NCI-H2029 (cell line): ENCODE measurements at places on chromosomes 11 and 22.
A peak's percentile ranks its signal among the peaks of the same experiment; 100 is the strongest.

GRCh38 chr11:75840522-75840921, 25.5 kb downstream of the UVRAG start:
- no peak for DNase-seq

DNA sequence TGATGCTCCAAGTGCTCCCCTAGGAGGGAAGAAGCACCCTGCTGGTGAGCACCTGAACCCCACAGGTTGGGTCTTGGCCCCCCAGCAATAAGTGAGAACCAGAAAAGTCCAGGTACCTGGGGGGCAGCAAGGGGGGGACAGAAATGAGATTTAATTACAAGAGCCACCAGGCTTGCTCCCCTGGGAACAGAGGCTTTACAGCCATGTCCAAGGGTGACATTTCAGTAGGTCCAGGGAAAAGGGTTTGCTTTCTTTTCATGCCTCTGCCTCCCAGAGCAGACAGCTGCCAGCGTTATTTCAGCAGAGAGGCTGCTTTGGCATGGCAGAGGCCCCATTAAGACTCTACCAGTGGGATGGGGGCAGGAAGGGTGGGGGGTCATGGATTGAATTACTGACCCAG, 437.7 kb downstream of the BUD13 start:
- DNase-seq = no peak

DNA sequence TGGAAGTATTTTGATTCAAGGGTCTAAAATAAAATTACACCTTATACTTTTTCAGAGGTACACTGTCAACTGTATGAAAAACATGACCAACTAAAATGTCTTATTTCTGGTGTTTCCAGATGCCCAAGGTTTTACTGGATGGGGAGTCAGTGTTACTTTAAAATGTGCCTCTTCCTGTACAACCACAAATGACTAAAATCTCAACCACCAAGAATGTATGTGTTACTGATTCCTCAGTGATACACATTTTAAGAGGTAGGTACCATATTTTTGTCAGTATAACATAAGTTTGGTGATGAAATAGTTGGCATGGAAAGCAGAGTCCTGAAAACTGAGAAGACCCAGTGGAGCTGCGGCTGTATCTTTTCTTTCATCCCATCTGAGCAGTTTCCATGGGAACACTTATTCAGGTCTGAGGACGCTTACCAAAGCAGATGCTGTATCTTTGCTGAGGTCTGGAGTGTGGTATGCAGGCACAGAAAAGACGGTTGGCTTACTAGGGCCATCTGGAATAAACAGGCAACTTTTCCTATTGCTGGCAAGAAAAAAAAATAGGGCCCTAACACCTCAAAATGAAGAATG, 21.2 kb upstream of the TP53AIP1 start:
- no peak for DNase-seq

DNA sequence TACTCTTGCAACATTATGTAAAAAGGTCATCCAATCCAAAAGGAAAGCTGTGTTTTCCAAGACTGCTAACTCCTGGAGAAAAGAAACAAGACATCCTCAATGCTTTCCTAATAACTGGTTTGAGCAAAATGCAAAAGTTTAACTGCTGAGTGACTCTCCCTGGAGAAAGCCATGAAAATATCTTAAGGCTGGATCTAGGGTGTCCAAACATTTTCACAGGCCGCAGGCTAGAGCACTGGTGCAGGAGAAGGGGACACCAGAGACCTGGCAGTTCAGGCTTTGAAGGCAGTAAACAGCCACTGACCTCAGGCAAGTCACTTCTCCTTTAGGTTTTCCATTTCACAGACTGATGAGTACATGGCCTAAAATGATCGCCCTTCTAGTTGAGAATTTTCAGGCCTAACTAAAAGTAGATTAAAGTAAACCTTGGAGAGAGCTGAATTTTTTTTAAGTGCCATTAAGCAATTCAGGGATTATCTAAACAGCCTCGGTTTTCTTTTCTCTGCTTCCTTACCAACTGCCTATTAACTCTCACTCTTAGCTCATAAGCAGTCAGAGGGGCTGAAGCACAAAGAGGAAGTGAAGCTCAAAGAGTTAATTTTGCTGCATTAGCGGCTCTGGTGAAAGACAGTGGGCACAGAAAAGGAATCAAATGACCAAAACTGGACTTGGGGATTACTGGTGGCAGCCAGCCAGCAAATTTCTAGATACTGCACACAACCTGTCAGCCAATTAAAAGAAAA, 2.3 kb downstream of the CHKA start:
- peak; percentile 36 for DNase-seq

DNA sequence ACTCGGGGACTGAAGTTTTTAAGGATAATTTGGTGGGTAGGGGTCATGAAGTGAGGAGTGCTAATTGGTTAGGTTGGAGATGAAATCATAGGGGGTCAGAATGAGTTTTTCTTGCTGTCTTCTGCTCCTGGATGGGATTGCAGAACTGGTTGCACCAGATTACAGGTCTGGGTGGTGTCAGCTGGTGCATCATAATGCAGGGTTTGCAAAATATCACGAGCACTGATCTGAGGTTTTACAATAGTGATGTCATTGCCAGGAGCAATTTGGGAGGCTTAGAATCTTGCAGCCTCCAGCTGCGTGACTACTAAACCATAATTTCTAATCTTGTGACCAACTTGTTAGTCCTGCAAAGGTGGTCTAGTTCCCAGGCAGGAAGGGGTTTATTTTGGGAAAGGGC, 46.4 kb upstream of the CALCB start:
- DNase-seq = no peak

DNA sequence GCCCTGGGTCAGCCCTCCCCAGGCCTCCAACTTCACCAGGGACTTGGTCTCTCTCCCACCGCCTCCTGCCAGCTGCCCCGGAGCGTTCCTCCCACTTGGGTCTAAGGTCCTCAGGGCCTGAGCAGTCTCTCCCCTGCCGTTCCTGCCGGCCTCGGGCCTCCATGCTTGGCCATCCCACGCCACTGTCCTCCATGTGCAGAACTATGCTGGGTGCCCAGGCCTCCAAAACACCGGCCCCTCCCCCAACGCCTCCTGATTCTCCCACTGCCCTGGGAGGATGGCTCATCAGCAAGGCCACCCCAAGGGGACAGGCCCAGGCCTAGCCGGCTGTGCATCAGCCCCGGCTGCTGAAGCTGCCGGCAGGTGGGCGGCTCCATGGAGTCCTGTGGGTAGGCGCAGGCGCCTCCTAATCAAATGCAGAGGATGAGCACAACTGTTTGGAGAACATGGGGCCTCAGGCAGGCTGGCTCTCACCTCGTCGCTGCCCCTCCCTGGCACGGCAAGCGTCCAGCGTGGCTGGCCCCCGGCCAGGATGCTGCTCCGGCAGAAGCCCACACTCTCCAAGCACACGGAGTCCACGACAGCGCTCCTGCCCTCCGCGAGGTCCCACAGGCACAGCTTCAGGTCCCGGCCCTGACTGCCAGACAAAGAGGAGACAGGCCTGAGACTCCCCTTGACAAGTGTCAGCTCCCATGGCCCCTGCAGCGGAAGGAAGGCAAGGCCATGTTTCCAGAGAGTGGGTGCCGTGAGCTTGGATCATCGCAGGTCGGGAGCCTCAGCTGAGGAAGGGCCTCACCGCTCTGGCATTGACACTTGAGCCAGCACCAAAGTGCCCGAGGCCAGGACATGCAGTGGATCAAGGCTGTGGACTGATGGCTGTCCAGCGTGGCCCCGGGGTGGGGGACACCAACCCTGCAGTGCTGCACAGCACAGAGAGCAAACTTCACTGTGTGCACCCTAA, 42.6 kb downstream of the GNB1L start:
- DNase-seq = no peak

- DNase-seq = peak; percentile 14
Measured at GRCh38 chr11:82775736-82776346, 42.2 kb upstream of the FAM181B start.

DNA sequence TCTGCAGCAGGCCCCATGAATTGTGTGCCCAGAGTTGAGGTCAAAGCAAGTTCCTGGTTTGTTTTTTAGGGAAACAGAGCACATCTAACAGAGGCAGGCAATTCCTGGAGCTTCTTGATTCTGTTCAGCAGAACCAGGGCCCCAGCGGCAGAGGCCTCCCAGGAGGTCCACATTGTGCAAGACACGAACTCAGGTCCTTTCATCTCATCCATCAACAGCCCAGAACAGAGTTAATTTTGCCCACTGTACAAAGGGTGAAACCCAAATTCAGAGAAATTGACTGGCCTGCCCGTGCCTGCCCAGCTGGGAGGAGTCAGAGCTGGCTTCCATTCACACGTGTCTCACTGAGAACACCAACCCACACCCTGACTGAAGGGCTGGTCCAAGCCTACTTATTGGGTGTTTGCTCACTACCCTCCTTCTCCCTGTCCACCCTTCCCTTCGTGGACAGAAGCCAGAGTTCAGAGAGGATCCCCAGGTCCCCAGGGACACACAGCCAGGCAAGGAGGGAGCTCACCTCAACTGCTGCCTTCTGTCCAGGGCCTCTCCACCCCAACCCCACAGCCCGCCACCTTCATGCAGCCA, 607.1 kb downstream of the TBC1D22A start:
- DNase-seq = no peak

DNA sequence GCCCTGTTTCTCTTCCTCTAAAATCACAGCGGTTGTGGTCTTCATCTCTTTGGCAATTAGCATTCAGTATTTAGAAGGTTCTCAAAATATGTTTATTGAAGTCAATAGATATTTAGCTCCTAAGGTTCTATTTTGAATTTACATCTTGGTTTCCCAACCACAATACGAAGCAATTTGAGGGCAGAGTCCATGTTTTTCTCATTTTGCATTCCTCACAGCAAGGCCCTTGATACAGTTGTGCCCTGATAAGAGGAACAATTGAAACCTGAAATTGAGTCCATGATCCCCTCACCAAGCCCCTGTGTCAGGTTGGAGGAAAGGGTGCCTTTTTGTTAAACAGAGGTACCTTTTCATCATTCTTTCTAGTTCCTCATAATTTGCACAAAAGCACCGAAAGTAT, 131.5 kb downstream of the CCDC81 start:
- DNase-seq = no peak

DNA sequence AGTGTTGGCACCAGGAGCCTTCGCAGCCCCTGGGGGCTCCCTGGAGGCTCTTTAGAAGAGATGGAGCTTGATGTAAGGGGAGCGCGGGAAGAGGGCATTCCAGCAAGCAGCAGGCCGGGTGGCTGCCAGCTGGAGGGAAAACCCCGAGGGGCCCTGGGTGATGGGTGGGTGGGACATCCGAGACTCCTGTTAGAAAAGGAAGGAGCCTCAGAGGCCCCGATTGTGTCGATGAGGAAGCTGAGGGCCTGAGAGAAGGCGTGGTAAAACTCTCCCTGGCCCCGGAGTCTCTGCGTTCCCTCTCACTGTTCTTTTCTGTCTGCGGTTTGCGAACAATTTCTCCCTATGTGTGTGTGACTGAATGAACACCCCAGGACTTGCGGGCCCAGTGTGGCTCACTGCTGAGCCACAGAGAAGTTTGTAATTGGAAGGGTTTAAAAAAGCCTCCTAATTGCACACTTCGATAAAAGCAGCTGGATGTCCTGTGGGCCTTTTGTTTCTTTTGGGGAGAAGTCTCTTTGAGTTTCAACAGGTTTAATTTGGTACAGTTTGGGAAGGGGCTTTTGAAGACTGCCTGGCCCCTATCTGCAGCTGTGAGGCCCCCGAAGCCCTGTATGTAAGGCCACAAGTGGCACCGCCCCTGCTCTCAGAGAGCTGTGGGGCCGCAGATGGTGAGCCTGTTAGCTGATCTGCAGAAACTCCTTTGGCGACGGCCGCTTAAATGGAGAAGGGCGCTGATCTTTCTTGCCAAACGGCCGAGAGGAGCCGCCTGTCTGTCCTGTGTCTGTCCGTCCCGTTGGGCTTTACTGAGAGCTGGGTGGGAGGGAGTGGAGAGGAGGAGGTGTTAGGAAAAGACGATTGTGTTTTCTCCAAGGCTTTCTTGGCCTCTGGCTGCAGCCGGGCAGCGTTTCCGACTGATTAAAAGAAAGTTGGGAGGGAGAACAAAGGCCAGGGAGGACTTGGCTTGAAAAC, 2.0 kb downstream of the FBLN1 start:
- DNase-seq = no peak
